Upper lobe of right lung (tissue), 1 donor: ENCODE measurements at places on chromosomes 6 and 20.

DNA sequence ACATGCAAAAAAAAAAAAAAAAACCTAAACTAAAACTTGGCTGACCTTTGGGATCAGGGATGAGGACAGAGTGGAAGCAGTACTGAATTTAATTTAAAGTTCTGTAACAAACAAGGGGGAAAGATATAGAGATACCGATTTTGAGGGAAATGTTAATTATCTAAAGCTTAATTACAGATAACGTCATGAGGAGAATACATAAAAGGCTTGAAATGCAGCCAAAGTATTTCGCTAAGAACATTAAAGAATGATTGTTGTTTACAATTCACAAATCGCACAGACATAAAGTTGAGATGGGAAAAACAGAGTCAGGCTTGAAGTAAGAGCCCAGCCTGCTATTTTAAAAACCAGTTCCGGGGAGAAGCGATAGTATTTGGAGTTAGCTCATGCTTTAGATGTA lies 208.0 kb upstream of the SASH1 start:
- no peak for DNase-seq

DNA sequence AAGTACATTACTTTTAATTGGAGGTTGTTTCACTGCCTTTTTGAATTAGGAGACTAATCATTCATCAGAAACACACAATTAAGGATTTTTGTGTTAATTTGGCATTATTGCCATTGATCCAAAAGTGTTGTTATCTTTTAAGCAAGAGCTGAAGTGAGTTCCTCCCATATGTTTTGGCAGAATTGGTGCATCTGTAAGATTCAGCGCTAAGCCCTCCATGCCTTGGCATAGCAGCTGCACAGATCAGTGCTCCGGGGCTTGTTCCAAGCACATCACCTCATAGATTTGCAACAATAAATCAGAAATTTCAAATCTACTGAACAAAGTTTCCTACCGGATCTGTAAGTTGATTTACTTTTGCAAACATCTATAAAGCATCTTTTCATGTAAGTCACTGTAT lies 106.8 kb upstream of the PHACTR1 start:
- DNase-seq = no peak

GRCh38 chr6:122114717-122115116 lies 284.7 kb upstream of the HSF2 start:
- DNase-seq = no peak

DNA sequence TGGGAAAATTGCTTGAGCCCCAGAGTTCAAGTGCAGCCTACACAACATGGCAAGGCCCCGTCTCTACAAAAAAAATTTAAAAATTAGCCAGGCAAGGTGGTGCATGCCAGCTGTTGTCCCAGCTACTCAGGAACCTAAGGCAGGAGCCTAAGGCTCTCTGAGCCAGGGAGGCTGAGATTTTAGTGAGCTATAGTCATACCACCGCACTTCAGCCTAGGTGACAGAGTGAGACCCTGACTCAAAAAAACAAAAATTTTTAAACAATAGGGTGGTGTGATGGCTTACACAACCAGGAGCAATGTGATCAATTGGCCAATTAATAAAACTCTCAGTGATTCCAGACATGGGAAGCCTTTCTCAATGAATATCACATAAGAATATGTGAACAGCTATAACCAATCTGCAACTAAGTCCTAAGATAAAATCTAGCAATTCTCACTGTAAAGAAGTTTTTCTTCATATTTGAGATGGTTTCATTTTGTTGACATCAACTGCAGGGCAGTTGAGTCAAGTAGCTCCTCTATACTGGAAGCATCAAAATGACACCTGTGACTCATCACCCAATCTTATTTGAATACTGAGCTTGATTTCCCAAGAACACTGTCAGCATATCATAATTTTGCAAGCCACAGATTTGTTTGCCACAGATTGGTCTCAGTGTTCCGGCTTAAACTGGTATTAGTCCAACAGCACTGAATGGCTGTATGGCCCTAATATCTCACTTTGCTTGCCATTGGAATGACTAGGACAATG lies 169.0 kb upstream of the GJE1 start:
- DNase-seq = no peak

GRCh38 chr20:40154514-40154913 lies 534.5 kb downstream of the MAFB start:
- no peak for DNase-seq
